ENCODE measurements at places on chromosomes 5 and 9. TPM values are rescaled to one million over a fixed set of nuclear protein-coding genes. Genes with fewer than 3 reads are reported as not detected.
A peak's percentile ranks its signal among the peaks of the same experiment; 100 is the strongest.

GRCh38 chr5:39519566-39520231, 94.9 kb upstream of the DAB2 start:
- DNase-seq, result no peak

- DNase-seq, result peak; percentile 15
Observed at GRCh38 chr9:134619448-134619982, 22.1 kb upstream of the COL5A1 start.

DNA sequence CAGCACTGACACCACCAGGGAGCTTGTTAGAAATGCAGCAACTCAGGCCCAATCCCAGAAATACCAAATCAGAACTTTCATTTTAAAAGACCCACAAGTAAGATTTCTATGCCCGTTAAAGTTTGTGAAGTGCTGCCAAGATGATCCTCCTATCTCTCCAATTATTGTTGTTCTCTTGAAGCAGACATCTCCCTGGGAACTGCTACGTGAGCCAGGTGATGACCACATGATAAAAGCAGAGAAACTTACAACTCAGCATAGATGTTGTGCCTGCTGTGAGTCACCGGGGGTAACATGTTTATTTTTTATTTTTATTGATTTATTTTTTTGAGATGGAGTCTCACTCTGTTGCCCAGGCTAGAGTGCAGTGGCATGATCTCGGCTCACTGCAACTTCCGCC, 34.4 kb downstream of the GCNT4 start:
- no peak for DNase-seq

GRCh38 chr5:142735323-142736246, 34.6 kb upstream of the ARHGAP26 start:
- DNase-seq, result no peak

The SLCO6A1 gene
- not detected for total RNA-seq

All from activated naive CD8-positive, alpha-beta T cell treated with anti-CD3 and anti-CD28 coated beads, Interleukin-2, amount 10 ng/mL, durations not matched to agents 7 days and 5 days (primary cell).